ENCODE measurements at places on chromosomes 5 and 9.

GRCh38 chr5:154503698-154504039 is 25.6 kb upstream of the HAND1 start:
- no peaks in the 10 kb centered on the region for H3K4me1 ChIP-seq
- no peaks in the 10 kb centered on the region for H3K36me3 ChIP-seq
- H3K27ac ChIP-seq, result no peak overlapping the region
- no peak for DNase-seq
- H3K4me3 ChIP-seq, result no peak overlapping the region

- peak overlapping the region; percentile 49 for H3K4me3 ChIP-seq
- peaks cover 8% of the 10 kb centered on the region for H3K4me1 ChIP-seq
- DNase-seq, result no peak
- H3K36me3 ChIP-seq, result no peaks in the 10 kb centered on the region
- no peaks in the 10 kb centered on the region for H3K27me3 ChIP-seq
Observed at GRCh38 chr9:121303456-121304451, 35.8 kb downstream of the GSN start.

- no peak for DNase-seq
- H3K4me1 ChIP-seq, result no peaks in the 10 kb centered on the region
- no peaks in the 10 kb centered on the region for H3K27me3 ChIP-seq
- no peaks in the 10 kb centered on the region for H3K36me3 ChIP-seq
- no peak overlapping the region for H3K4me3 ChIP-seq
Observed at GRCh38 chr9:22204240-22204639, 195.1 kb upstream of the CDKN2B start.

DNA sequence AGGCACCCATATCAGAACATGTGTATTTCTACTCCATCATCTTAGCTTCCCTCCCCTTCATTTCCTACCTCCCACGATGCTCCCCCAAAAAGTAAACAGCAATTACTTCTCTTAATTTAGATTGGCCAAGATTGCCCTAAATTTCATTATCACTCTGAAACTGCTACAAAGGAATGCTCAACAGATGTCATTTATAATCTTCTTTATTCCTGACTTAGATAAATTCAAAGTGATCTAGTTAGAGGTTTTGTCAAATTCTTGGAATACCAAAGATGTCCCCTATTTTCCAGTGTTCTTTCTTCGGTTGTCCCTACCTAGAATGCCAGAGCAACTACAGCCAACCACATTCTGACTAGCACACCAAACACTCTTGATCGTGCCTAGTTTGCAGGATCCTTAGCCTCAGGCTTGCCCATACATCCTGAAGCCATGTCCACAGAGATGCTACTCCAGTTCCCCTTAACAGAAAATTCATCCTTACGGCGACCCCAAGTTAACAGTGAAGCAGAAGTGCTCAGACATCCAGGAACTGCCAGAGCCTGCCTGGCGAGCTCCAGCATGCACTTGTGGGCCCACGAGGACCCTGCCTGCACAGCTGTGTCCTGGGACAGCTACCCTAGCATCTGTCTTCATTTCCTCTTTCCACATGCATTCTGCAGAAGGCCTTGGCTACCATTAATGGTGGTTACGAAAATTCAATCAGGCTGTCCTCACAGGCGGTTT is 31.6 kb downstream of the DAP start:
- H3K4me3 ChIP-seq, result no peak overlapping the region
- H3K27me3 ChIP-seq, result no peaks in the 10 kb centered on the region
- no peaks in the 10 kb centered on the region for H3K4me1 ChIP-seq
- H3K27ac ChIP-seq, result no peak overlapping the region

DNA sequence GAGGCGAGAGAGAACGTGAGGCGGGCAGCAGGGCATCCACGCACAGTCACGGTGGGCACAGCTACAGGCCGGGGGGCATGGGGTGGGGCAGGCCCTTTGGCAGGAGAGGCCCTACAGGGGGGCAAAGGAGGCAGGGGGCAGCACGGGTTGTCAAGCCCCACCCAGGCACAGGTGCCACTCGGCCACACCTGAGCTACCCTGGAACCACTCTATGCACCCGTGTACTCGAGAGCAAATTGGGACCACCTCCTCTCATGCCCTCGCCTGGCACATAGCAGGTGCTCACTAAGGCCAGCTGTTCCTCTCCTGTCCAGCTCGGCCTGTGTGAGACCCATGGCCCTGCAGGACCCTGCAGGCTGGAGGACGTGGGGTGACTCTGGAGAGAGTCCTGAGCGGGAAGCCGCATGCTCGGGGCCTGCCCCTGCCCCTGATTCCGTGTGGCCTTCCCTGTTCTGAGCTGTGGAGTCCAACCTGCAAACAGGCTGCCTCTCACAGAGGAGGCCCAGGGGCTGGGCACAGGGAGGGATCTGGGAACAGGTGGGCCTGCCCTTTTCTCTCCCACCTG is 31.4 kb upstream of the SARDH start:
- H3K27ac ChIP-seq, result no peak overlapping the region
- H3K4me1 ChIP-seq, result no peaks in the 10 kb centered on the region
- H3K36me3 ChIP-seq, result no peaks in the 10 kb centered on the region
- H3K4me3 ChIP-seq, result no peak overlapping the region

Data from breast epithelium (tissue), 4 donors.